ENCODE measurements at places on chromosomes 6 and 20. TPM values are rescaled to one million over a fixed set of nuclear protein-coding genes. Genes with fewer than 3 reads are reported as not detected.

DNA sequence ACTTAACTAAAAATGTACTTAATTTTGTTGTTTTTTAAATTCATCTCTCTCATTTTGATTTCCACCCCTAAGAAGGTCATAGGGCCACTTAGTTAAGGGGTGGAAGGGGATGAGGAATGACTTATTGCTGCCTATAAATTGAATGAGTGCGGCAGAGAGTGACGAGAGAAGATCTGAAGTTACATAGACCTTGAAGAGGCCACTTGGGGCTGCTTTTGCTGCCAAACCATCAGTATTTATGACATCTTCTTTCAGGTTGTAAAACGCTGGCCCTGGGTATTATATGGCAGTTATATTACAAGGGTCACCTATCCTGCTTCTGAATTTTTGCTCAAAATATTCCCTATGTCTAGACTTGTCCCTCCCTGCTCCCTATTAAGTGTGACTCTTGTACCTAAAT, 119.6 kb upstream of the RIMS1 start:
- no peak for DNase-seq

- DNase-seq, result no peak
These were observed 96.5 kb upstream of the SCP2D1 start for GRCh38 chr20:18717062-18717461.

- DNase-seq, result no peak
These were observed 25.2 kb downstream of the TAF4 start for GRCh38 chr20:62040381-62040922.

ADGB gene
- not detected for total RNA-seq

DEFB124 gene
- not detected for total RNA-seq

LY6G5C gene
- 1.5 TPM for total RNA-seq

TINAG gene
- not detected for total RNA-seq

All from Right ventricle myocardium inferior (tissue), 1 donor.